Hippocampal formation (tissue), 2 donors: ENCODE measurements at places on chromosomes 3 and 15.

- DNase-seq = no peak
Observed at GRCh38 chr15:49898575-49899283, 220.3 kb downstream of the ATP8B4 start.

DNA sequence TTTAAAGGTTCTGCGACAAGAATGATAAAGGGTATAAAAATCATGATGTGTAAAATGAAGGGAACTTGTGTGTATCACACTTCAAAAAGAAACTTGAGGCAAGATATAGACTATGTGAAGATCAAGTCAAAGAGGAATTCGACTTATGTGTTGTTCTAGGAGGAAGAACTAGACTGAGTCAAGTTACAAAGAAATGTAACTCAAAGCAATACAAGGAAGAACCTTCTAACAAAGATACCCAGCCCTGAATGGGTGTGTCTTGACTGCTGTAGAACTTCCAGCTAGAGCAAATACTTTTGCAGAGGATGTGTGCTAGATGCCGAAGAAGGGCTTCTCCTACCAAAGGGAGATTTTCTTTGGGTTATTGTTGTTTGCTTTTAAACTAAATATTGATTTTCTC lies 2.4 kb downstream of the SLC49A4 start:
- DNase-seq = no peak

GRCh38 chr15:42749266-42749665 lies 12.3 kb upstream of the CDAN1 start:
- DNase-seq = no peak

DNA sequence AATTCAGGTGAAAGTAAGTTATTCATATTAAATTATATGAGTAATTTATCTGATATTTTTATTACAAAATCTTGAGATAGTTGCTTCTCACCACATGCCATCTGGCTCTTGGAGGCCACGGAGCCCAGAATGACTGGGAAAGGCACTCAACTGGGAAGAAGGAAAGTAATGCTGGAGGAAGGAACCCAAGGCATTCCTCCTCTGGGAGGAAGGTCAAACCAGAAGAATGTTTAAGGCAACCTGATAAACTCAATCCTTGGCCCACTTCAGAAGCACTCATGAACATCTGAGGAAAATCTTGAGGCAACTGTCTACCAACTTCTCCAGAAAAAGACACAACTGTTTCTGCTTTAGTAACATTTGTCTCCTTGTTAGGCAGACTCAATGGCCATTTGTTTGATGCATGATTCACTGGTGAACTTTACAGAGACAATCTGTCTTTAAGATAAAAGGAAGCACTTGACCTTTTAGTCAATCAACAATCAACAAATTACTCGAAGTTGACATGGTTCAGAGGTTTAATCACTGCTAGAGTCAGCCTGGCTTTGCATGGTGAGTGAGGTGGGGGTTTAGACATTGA lies 261.4 kb upstream of the MME start:
- DNase-seq = no peak

GRCh38 chr15:69451951-69452691 lies 497 bp upstream of the RPLP1 start:
- DNase-seq = no peak

- DNase-seq = no peak
Observed at GRCh38 chr15:68352401-68353062, 75.0 kb downstream of the FEM1B start.

DNA sequence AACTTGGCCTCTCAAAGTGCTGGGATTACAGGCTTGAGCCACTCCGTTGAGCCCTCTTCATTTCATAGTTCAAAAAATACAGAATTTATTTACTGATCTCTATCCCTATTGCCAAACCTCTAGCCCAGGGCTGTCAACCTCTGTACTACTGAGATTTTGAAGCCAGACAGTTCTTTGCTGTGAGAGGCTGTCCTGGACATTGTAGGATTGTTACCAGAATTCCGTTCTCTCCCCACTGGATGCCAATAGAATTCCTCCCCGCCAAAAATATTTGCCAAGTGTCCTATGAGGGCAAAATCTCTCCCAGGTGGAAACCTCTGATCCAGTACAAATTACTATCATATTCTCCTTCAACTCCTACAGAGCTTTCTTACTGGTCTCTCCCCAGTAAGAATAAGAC lies 29.6 kb upstream of the ADAMTS9 start:
- no peak for DNase-seq

GRCh38 chr15:54605556-54605955 lies 591.2 kb downstream of the RSL24D1 start:
- DNase-seq = no peak

GRCh38 chr3:158936530-158937113 lies 134.8 kb downstream of the MFSD1 start:
- DNase-seq = no peak
